ENCODE measurements at places on chromosomes 12 and 14. TPM values are rescaled to one million over a fixed set of nuclear protein-coding genes. Genes with fewer than 3 reads are reported as not detected.
A peak's percentile ranks its signal among the peaks of the same experiment; 100 is the strongest.

- DNase-seq, result no peak
Measured at GRCh38 chr14:20327005-20327869, 5.8 kb downstream of the CCNB1IP1 start.

DNA sequence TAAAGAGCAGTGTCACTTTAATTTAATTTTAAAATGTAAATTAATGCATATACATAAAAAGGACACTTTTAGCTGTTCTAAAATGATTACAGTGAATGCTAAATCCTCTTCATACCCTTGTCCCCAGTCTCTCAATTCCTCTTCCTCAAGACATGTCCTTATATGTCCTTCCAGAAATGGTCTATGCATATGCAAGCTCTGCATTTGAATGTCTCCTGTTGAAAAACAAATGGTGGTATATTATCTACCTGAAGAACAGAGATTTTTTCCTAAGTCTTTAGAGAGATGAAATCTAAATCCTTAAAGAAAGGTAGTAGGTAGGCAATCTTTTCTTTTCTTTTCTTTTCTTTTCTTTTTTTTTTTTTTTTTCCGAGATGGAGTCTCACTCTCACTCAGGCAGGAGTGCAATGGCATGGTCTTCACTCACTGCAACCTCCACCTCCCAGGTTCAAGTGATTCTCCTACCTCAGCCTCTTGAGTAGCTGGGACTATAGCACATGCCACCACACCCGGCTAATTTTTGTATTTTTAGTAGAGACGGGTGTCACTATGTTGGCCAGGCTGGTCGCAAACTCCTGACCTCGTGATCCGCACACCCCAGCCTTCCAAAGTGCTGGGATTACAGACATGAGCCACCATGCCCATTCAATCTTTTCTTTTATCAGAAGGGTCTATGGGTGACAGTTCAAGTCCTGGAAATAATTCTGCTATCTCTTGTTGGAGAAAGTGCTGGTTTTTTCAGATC, 180.5 kb downstream of the PRKCH start:
- DNase-seq, result no peak

- DNase-seq, result peak; percentile 71
Measured at GRCh38 chr12:29782871-29783772, 620 bp downstream of the TMTC1 start.

- no peak for DNase-seq
Measured at GRCh38 chr14:58098507-58098906, 53.5 kb downstream of the ARMH4 start.

GRCh38 chr12:112116232-112117060, 7.9 kb upstream of the NAA25 start:
- peak; percentile 79 for DNase-seq

MYF5 gene
- not detected for total RNA-seq

GRCh38 chr12:94191023-94191422, 42.6 kb downstream of the PLXNC1 start:
- DNase-seq, result no peak

NKX2-1 gene
- total RNA-seq, result not detected

DNA sequence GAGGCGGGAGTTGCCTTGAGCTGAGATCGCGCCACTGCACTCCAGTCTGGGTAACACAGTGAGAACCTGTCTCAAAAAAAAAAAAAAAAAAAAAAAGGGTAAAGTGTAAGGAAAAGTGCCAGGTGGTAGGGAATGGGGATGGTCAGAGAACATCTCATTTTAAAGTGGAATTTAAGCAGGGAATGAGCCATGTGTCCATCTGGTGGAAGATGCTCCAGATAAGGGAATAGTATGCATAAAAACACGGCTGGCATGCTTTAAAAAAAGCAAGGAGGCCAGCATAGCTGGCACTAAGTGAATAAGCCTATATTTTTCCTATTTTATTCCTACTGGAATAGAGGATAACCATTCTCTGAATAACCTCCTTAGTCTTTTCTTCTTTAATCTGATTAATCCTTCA, 33.7 kb downstream of the FAM186A start:
- no peak for DNase-seq

DNA sequence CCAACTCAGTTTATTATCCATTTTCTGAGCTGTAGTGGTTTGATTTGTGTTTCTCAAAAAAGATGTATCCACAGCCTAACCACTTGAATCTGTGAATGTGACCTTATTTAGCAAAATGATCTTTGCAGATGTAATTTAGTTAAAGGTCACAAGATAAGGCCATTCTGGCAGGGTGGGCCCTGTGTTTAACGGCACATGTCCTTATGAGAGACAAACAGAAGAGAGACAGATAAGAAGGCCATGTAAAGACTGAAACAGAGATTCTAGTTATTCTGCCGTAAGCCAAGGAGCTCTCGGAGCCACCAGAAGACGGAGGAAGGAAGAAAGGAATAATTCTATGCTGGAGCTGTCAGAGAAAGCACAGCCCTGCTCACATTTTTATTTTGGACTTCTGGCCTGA, 374.2 kb downstream of the PRKD1 start:
- no peak for DNase-seq

TOMM20L gene
- not detected for total RNA-seq

KRT80 gene
- total RNA-seq, result not detected

- peak; percentile 54 for DNase-seq
Measured at GRCh38 chr14:93103392-93104080, 12.2 kb downstream of the ITPK1 start.

GRCh38 chr14:55128386-55129085, 516 bp upstream of the LGALS3 start:
- DNase-seq, result no peak

PTPN6 gene
- total RNA-seq, result 6.0 TPM

ADGRD1 gene
- 83.6 TPM for total RNA-seq

ANKRD33 gene
- total RNA-seq, result not detected

- DNase-seq, result no peak
Measured at GRCh38 chr14:56183631-56184157, 65.5 kb downstream of the PELI2 start.

DNA sequence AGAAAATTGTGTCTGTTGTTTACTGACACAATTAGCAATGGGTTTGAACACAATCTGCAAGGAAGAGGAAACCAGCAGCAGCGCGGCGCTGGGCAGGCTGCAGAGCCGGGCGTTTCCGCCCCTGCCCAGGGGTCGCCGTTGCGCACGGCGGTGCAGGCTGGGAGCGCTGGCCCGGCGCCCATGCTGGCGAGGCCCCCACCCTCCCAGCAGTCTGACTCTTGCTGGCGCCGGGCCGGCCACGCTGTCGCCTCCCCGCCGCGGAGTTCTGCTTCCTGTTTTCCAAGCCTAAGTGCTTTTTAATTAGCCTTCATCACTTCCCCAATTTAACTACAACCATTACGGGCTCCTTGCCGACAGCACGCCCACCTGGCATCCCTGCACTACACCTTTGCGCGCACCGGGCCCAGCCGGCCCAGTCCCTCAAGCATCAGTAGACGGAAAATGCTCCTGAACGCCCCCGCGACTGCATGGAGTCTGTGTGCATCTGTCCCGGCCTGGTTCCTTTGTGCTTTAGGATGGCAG, 212.1 kb downstream of the GXYLT1 start:
- DNase-seq, result peak; percentile 87

DNA sequence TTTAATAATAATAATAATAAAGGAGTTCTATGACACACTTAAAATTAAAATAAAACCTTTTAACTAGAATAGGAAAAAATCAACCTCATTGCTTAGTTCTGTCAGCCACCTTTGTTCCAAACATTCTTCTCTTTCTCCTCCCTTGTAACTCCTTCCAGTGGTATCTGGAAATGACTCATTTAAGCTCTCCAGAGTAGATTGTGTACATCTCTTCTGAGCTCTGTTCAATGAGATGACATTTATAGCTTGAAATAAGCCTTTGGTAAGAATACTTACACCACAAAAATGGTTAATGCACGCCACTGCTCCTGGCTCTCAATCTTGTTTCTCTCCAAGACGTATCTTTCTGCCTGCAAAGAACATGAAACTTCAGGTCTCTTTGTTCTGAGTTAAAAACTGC, 70.3 kb downstream of the STAB2 start:
- DNase-seq, result no peak

RNF212B gene
- total RNA-seq, result not detected

PTPRR gene
- total RNA-seq, result 0.55 TPM

- no peak for DNase-seq
Measured at GRCh38 chr14:62532181-62532580, 513.1 kb downstream of the KCNH5 start.

- DNase-seq, result no peak
Measured at GRCh38 chr14:92590176-92590575, 76.6 kb downstream of the RIN3 start.

DNA sequence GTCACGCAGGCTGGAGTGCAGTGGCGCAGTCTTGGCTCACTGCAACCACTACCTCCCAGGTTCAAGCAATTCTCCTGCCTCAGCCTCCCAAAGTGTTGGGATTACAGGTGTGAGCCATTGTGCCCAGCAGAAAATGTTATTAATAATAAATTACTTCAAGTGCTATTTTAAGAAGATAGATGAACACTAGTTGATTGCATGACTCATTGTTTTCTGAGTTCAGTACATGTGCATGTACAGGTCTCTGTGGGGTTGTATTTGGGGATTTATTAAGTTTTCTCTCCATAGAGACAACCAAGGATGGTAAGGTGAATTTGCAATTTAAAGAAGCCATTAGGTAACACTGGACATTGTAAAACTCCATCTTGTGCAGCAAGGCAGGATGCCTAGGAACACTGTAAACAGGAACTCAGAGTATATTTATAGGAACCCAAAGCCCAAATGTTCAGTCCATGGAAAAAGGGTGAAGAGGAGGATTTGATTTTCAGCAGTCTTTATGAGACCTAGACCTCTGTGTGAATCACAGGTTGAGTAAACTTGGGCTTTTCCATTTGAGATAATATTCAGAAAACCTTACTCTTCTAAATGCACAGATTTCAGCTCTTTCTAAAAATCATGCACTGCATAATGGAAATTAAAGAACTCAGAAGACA, 49.3 kb upstream of the TMPO start:
- no peak for DNase-seq

DNA sequence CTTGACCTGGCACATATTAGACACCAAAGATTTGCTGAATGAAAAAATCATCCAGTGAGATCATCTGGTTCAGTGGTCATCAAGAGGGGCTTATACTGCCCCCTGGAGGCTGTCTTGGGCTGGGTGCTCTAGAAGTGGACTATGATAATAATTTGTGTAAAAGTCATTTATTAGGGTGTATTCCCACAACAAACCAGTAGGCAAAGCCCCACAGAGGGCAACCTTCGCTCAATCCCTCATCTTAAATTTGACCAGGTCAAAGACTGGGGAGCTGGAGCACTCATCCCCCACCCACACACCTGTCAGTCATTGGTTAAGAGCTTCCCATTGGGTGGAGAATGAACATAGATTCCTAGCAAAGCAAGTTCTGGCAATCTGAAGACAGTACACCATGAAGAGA, 20.0 kb upstream of the FICD start:
- DNase-seq, result no peak

DNA sequence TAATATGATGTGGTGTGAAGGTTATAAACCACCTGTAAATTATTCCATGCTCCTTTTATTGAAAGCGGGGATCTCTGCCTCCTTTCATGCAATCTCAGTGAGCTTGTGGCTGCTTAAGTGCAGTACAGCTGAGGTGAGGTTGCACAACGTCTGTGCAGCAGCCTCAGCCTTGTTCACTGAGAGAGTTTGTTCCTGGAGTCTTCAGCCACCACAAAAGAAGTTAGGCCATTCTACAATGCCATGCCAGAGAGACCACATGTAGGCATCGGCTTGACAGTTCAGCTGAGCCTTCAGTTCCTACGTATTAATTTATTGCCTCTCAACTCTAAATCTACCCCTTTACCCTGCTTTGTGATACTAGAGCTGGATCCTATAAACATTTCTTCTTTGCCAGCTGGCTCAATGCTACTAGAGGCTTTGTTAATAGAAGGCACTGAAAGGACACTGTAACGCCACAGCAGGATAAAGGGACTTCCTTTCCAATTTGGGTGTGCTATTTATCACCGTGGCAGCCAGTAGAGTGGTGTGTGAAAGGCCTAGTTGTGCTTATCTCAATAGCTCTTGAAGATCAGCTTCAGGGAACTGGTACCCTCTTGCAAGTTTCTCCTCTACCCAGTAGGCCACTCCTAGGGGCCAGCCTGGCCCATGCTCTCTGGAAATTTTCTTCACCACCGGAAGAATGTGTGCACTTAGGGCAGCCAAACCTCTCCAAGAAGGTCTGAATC, 337.7 kb downstream of the IPO8 start:
- peak; percentile 24 for DNase-seq

GRCh38 chr12:13007496-13008233, 7.6 kb upstream of the HEBP1 start:
- DNase-seq, result no peak

DNA sequence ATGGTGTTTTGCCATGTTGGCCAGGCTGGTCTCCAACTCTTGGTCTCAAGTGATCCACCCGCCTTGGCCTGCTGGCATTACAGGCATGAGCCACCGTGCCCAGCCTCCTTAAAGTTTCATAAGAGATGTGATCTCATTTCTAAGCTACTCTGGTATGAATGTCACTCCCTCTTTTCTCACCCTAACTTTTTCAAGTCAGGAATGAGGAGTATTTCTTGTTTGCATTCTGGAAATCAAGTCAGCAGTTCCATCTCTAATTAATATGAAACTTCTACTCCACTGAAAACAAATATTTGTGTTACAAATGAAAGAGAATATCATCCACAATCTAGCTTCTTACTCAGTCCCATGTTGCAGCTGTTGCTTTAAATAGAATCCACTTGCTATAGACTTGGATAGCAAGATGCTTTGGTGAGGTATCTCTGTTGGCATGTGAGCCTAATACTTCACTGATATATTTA, 61.3 kb downstream of the ARF6 start:
- DNase-seq, result no peak

GRCh38 chr12:64240781-64241180, 18.7 kb upstream of the KICS2 start:
- no peak for DNase-seq

- DNase-seq, result no peak
Measured at GRCh38 chr12:85676816-85677749, 159.1 kb downstream of the RASSF9 start.
